ENCODE measurements at places on chromosomes 6 and 20.

- DNase-seq: no peak
Measured at GRCh38 chr20:18743665-18744440, 69.7 kb upstream of the SCP2D1 start.

DNA sequence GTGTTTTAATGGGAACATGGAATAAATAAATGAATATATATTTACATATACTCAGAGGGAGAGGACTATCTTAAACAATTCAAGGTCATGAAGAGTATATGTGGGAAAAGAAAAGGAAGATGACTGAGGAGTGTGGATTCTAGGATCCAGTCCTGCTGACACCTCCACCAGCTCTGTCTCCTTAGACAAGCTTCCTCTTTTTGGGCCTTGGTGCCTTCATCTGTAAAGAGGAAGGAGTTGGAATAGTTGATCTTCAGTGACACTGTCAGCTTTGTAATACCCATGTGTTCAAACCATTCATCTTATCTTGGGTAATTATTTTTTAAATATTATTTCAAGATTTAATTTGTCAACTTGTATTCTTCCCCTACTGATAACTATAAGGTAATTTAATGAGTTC lies 338.0 kb downstream of the ADGRB3 start:
- no peak for DNase-seq

DNA sequence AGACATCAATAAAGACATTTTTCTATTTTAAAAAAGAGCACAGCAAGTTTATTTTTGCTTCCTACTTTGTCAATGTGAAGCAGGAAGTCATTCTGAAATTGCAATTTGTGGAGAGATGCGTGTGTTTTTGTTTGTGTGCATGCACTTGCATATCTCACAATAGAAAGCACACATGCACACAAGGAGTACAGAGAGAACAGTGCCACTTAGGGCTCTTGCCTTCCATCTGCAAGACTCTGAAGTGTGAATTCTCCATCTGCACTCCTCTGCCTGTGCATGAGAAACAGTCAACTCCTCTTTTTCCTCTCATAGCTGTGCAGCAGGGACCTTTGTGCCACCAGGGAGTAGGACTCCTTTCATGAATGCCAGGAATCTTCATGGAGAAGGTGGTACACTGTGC lies 316.3 kb upstream of the CNR1 start:
- DNase-seq: no peak

DNA sequence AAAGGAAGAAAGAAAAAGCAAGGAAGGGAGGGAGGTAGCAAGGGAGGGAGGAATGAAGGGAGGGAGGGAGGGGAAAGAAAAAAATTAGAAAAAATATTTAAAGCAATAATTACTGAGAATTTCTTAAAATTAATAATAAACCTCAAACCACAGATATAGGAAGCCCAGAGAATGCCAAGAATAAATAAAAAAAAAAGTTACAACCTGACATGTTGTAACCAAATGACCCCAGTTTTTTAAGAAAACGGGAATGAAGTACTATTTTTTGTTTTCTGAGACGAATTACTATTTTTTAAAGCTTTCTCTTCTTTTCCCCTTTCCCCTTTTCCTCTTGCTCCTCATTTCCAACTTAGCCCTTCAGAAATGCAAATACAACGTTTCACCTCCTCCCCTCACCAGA lies 16.7 kb downstream of the SLC17A1 start:
- no peak for DNase-seq

GRCh38 chr20:60142587-60142986 lies 184.4 kb downstream of the CDH26 start:
- DNase-seq: no peak

DNA sequence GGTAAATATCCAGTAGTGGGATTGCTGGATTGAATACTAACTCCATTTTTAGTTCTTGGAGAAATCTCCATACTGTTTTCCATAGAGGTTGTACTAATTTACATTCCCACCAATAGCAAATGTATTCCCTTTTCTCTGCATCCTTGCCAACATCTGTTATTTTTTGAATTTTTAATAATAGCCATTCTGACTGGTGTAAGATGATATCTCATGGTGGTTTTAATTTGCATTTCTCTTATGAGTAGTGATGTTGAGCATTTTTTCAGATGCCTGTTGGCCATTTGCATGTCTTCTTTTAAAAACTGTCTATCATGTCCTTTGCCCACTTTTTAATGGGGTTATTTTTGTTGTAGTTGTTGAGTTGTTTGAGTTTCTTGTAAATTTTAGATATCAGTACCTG lies 253.2 kb downstream of the HAO1 start:
- DNase-seq: no peak

- no peak for DNase-seq
Measured at GRCh38 chr6:20096536-20096935, 115.7 kb downstream of the MBOAT1 start.

DNA sequence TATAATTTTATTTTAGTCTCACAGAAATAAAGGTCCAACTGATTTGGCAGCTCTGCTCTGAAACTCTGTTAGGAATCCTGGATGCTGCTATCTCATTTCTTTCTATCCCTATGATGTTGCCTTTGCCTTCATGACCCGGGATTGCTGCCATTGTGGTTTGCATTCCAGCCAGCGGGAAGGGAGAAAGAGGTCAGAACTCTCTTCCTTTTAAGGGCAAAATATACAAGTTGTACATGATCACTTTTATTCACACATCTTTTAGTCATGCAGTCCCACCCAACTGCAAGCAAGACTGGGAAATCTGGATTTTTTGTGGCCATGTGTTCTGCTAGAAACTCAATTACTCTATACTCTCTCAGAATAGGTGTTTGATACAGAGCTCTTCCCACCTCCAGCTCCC lies 263.1 kb upstream of the ZFP64 start:
- DNase-seq: no peak

GRCh38 chr6:111987295-111987694 lies 66.6 kb upstream of the CCN6 start:
- no peak for DNase-seq

DNA sequence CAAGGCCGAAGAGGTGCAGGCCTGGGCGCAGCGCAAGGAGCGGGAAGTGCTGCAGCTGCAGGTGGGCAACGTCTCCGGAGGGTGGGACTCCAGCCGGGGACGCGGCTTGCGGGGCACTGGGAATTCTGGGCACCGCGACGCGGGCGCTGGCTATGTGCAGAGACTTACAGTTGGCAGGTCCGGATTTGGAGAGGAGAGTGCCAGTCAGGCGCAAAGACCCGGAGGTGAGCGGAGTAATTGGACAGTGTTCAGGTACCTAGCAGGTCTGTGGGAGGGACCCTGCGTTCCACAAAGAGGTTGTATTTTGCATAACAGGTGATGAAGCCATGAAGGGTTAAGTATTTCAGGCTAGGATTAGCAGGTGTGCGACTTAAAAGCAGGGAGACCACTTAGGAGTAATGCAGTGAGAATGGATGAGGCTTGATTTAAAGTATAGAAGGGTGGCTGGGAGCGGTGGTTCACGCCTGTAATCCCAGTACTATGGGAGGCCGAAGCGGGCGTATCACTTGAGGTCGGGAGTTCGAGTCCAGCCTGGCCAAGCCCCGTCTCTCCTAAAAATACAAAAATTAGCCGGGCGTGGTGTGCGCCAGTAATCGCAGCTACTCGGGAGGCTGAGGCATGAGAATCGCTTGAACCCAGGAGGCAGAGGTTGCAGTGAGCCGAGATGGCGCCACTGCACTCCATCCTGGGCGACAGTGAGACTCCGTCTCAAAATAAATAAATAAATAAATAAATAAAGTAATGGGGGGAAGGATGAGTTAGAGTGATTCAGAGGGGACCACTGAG lies 1.0 kb downstream of the MRPS26 start:
- DNase-seq: no peak

Measured in NT2/D1 (cell line).